HepG2 (cell line): ENCODE measurements at places on chromosomes 3 and 15. TPM values are rescaled to one million over a fixed set of nuclear protein-coding genes. Genes with fewer than 3 reads are reported as not detected.

GRCh38 chr3:63441262-63441661 lies 163.2 kb downstream of the SYNPR start:
- H3K4me3 ChIP-seq, result no peak overlapping the region
- H3K36me3 ChIP-seq, result no peaks in the 10 kb centered on the region
- no peak for DNase-seq
- H3K4me1 ChIP-seq, result no peaks in the 10 kb centered on the region

- H3K4me3 ChIP-seq, result no peak overlapping the region
- peaks cover 74% of the 10 kb centered on the region for H3K4me1 ChIP-seq
- no peaks in the 10 kb centered on the region for H3K27me3 ChIP-seq
- DNase-seq, result peak; percentile 74
- peak overlapping the region; percentile 99 for H3K27ac ChIP-seq
- H3K36me3 ChIP-seq, result no peaks in the 10 kb centered on the region
Observed at GRCh38 chr3:27357665-27358258, 11.4 kb downstream of the NEK10 start.

GRCh38 chr3:120302361-120302760 lies 17.3 kb upstream of the GPR156 start:
- no peak overlapping the region for H3K27ac ChIP-seq
- no peaks in the 10 kb centered on the region for H3K27me3 ChIP-seq
- no peaks in the 10 kb centered on the region for H3K4me1 ChIP-seq
- H3K4me3 ChIP-seq, result no peak overlapping the region
- no peaks in the 10 kb centered on the region for H3K36me3 ChIP-seq
- DNase-seq, result no peak

PRRT3 gene
- 0.22 and 0.26 TPM in 2 replicates for polyA plus RNA-seq

ST6GAL1 gene
- 163 and 164 TPM in 2 replicates for polyA plus RNA-seq

GHSR gene
- polyA plus RNA-seq, result not detected in 2 replicates

TMEM212 gene
- not detected in 2 replicates for polyA plus RNA-seq

KBTBD13 gene
- not detected in 2 replicates for polyA plus RNA-seq

CPEB1 gene
- 0.03 and 0.04 TPM in 2 replicates for polyA plus RNA-seq

MB21D2 gene
- 0.85 and 0.90 TPM in 2 replicates for polyA plus RNA-seq

ANKRD34C gene
- not detected in 2 replicates for polyA plus RNA-seq
